ENCODE measurements at places on chromosomes 16 and 17.

DNA sequence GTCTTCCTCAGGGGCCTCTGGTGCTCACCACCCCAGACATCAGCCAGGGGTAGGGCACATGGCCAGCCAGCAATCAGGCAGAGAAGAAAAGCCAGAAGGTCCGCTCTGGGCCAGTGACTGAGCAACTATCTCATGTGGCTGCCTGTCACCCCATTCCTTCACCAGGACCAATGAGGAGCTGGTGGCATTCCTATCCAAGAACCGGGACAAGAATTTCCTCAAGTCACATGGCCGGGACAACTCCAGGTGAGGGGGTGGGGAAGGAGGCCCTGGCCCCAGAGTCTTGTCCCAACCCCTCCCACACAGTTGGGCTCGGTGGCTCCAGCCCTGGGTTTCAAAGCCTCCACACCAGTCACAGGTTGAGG is 9.4 kb downstream of the XYLT2 start:
- DNase-seq = no peak

GRCh38 chr16:85711982-85712587 is 23.3 kb upstream of the GINS2 start:
- no peak for DNase-seq

DNA sequence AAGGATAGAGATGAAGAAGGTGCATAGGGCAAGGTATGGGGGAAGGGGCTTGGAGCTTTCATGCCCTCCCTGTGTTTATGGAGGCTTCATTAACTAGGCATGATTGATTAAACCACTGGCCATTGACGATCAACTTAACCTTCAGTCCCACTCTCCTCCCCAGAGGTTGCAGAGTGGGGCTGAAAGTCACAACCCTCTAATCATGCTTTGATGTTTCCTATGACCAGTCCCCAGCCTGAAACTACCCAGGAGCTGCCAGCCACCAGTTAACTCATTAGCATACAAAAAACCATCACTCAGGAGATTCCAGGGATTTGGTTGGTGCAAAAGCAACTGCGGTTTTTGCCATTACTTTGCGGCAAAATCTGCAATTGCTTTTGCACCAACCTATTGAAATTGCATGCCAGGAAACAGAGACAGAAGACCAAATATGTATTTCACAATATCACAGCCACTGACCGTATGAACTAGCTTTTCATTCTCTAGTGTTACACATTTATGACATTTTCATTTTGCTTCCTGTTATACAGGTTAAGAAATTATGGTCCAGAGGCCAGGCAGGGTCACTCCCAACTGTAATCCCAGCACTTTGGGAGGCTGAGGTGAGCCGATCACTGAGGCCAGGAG is 5.4 kb downstream of the GFOD2 start:
- DNase-seq = no peak

DNA sequence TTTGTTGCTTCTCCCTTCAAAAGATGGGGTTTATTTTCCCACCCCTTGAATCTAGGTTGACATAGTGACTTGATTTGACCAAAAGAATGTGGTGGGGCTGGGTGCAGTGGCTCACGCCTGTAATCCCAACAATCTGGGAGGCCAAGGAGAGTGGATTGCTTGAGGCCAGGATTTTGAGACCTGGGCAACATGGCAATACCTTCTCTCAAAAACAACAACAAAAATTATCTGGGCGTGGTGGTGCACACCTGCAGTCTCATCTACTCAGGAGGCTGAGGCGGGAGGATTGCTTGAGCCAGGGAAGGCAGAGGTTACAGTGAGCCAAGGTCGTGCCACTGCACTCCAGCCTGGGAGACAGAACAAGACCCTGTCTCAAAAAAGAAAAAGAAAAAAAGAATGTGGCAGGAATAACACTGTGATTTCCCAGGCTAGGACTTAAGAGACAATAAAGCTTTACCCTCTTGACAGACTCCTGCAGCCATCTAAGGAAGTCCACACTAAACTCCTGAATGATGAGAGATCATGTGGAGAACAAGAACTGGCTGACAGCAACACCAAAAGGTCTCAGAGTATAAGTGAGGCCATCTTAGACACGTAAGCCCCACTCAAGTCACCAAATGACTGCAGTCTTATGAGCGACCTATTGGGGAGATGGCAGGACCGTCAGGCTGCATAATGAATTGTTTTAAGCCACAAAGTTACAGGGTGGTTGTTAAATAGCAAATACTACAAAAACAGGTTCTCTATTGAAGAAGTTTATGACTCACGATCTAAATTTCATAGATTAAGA is 37.0 kb downstream of the FBXL20 start:
- DNase-seq = no peak

GRCh38 chr17:41659427-41660212 is 29.1 kb upstream of the EIF1 start:
- DNase-seq = no peak

- no peak for DNase-seq
Measured at GRCh38 chr16:57923841-57924240, 47.1 kb downstream of the CNGB1 start.

DNA sequence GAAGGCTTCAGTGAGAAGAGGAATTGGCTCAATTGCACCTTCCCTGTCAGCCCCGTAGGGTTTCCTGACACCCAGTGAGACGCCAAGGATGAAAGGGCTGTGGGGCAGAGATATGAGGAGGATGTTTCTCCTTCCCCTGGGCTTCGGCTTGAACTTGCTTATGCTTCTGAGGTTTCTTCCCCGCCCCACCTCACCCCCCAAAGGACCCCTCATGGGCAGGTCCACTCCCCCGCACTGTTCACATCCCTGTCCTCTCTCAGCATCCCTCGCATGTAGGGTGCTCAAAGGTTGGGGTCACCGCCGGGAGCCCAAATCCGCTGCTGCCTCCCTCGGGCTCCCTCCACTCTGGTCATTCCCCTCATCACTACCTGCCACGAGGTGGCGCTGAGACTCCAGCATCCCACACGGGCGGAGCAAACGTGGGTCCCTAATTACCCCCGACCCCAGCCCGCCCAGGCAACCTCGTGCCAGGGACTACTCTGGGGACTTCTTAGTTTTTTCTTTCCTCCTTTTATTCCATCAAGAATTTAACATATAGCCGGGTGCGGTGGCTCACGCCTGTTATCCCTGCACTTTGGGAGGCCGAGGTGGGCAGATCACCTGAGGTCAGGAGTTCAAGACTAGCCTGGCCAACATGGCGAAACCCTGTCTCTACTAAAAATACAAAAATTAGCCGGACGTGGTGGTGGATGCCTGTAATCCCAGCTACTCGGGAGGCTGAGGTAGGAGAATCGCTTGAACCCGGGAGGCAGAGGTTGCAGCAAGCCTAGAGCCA is 3.3 kb upstream of the TRARG1 start:
- DNase-seq = peak; percentile 53

DNA sequence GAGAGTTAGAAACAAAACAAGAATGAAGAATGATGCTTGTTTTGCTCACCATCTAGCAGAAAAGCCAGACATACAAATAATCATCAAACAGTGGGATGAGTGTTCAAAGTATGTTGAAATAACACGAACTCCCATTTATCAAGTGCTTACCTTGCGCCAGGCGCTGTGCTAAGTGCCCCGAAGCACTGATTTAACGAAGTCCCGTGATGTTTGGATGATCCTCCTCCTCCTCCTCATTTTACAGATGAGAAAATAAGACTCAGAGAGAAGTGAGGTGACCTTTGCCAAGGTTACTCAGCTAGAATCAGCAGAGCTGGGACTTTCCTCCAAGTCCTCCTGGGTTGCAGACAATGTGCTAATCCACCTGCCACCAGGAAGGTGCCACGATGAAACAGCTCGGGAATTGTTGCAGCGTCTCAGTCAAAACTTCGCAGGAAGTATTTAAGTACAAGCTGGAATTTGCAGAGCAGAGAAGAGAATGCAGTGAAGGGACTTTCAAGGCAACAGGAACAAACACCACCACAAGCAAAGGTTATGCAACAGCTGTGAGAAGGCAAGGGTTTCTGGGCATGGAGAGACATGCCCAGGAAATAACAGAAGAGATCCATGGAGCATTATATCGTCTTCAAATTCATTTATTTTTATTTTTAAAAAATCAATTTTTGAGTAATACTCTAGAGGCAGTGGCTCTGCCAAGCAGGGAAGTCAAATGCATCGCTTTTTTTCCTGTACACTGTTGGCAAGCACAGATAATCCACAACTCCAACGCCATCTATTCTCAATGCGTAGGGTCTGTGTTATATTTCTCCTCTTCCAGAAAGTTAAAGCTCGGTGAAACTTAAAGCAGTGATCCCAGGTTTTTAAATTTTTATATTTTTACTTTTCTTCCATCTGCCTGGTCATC is 11.1 kb downstream of the PRCD start:
- peak; percentile 81 for DNase-seq

GRCh38 chr17:28174352-28175046 is 132.0 kb downstream of the NLK start:
- DNase-seq = no peak

DNA sequence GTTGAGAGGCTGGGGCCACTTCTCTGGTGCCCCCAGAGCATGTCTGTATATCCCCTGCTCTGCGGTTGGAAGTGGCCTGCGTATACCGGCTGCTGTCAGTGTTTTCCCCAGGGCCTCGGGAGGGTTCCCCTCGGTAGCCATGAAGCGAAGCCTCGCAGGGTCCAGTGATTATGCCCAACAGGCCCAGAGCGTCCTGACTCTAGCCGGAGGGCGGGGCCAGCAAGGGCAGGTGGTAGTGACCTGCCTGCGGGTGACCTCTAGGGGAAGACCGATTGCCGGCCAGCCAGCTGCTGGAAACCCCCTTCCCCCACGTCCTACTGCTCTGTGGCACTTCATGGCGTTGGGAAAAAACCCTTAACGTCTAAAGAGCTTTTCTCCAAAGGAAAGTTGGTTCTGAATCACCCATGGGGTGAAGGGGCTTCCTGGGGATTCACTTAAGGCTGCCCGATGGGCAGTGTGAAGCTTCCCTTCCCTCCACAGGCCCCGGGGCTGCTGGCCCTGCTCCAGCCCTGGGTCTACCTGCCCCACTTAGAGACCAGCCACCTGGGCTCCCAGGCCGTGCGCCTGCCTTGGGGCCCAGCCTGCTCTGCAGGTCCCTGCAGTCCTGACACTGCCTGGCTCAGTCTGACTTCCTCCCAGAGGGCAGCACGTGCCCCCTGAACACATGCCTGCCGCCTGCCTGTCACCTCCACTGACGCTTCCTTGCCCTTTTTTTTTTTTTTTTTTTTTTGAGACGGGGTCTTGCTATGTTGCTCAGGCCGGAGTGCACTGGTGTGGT is 72.8 kb downstream of the SOCS1 start:
- no peak for DNase-seq

DNA sequence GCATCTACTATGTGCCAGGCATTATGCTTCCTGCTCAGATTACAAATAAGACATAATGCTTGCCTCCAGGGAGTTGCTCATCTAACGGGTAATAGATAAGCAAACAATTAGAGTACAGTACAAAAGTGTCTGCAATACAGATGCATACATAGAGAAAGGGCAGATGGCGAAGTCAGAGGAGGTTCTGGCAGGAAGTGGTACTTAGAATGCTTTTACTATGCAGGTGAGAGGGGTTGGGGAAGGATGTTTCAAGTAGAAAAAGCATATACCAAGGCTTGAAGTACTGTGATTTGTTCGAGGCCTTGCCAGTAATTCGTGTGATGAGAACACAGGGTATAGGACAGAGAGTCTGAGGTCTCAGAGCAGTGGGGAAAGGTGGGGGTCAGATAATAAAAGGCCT is 349.8 kb downstream of the UTP18 start:
- no peak for DNase-seq

DNA sequence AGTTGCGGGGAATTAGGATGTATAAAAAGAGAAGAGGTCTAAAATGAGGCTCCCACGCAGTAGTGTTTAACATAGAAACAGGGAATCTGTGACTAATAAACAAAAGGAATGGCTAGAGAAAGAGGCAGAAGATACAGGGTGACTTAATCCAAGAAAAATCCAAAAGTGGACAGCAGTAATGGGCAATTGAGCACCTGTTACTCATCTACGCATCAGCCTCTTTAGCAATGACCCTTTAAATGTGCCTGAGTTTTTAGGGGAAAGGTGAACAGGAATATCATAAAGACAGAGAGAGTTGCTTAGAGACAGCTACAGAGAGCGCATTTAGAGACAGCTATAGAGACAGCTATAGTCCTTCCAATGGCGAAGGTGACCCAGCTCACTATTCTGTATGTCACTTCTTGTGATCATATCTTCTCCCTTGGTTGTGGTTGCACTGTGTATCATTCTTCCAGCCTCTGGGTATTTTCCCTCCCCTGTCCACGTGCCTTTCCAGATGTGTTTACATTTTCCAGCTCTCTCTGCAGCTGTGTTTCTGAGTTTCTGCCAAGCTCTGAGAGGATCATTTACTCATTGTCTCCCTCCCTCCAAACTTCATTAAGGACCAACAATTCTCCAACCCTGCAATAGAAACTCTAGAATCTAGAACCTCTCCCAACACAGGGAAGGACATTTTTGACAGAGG is 61.5 kb downstream of the MYOCD start:
- DNase-seq = peak; percentile 42

GRCh38 chr17:58630883-58631522 is 60.8 kb downstream of the TEX14 start:
- no peak for DNase-seq

DNA sequence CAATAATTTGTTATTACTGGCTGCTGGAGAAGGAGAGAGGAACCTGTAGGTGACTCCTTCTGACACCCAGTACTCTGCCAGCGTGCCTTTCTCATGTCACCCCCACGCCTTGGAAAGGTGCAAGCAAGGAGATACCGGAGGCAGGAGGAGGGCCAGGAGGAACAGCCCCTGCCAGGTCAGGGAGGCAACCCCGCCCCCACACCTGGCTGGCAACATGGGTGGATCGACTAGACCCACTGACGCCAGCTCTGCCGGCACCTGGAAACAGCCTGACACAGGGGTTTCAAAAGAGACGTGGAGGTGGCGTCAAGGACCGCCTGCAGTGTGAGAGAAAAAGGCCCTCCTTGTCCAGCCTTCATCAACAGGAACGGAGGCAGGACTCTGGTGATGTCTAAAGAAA is 62.3 kb downstream of the CYB5B start:
- no peak for DNase-seq

DNA sequence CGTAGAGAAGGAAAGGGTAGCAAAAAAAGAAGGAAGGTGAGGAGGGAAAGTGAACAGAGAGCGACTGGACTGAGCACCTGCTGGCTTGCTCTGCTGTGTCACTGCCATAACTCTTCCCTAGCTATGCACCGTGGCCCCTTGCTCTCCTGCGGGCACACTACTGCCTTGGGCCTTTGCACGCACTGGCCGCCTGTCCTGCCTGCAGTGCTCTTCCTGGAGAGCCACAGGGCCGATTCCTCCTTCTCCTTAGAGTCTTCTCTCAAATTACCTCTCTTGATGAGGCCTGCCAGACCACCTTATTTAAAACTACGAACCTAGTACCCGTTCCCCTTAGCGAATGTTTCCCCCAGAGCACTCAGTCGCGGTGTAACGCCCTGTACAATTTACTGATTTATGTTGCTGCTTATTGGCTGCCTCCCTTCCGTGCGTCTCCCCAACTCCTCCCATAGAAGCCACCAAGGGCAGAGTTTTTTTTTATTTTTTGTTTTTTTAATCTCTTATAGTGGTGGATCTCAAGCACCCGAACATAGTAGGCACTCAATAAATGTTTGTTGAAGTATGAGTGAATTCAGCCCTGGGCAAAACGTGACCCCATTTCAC is 70.3 kb downstream of the RAI1 start:
- no peak for DNase-seq

- DNase-seq = no peak
Measured at GRCh38 chr17:35218915-35219314, 24.0 kb upstream of the SLFN5 start.

- DNase-seq = peak; percentile 83
Measured at GRCh38 chr17:35612924-35613521, 25.9 kb downstream of the AP2B1 start.

All from choroid plexus epithelial cell (primary cell).